ENCODE measurements at places on chromosomes 16 and 17.

DNA sequence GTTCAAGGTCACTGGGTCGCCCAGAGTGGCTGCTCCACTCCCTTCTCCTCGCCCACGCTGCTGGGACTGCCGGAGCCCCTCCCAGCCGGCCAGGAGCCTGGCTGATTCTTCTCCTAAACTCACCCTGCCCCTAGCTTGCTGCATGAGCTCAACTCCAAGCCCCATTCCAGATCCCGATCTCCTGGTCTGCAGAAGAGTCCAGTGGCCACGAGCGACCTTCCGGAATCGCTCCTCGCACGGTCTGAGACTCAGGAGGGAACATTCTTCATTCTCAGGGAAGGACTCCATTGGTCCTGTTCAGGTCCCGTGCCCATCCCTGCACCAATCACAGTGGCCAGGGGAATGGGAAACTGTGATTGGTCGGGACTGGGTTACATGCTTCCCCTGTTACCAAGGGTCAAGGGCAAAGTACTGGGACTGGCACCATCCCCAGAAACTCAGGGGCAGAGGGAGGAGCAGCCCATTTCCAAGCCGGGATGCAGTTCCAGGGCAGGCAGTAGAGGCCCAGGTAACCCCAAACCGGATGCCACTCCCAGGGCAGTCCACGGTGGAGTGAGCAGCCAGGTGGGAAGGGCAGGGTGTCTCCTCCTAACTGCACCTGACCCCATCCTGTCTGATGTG lies 24.5 kb upstream of the CIBAR2 start:
- no peak for DNase-seq

GRCh38 chr17:2037155-2037554 lies 4.7 kb upstream of the OVCA2 start:
- DNase-seq, result no peak

DNA sequence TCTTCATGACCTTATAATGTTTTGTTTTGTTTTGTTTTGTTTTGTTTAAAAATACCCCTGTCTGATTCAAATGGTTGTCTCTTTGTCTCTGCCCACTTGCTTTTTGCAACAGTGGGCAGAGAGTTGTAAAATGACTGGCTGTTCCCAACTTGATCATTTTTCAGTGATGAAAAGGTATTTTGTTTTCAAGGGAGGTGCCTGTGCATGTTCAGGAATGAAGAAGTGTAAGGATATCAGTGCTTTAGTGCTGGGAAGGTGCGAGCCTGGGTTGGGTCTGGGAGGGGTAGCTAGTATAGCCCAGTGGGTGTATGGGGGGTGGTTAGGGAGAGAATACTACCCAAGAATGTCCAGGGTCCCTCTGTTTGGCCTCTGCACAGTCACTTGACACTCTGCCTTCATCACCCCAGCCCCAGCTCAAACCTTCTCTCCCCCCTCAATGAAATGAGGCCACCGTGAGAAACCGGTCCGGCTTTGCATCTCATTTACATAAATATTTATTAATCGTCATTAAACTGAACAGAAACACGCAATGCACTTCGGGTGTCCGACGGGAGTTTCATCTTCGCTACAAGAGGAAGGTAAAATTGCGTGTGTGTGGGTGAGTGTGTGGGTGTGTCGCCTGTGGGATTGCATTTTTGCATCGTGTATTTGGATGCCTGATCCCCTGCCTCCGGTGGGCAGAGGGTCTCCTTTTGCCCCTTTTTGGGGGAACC lies 4.3 kb downstream of the NEUROD2 start:
- no peak for DNase-seq

DNA sequence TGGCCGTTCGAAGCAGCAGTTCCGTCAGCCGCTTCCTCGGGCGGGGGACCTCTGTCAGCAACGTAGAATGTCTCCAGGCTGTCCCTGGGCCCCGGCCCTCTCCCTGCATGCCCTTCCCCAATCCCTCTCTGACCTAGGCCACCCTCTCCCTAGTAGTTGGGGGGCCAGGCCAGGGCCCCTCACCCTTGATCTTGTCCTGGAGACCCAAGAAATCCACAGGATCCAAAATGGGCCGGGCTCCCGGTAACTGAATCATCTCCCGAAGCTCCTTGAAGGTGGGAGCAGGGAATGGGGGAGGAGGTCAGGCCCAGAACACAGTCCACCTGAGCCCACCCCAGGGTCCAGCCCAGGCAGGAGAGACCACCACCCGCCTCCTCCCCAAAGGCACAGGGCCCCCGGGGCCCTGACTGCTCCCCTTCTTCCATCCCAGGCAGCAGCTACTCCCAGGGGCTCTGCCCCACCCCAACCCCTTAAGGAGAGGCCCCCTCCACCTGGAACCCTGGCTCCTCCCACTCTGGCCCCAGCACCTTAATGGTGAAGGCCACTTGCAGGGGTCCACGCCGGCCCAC lies 4.7 kb upstream of the GRIN2C start:
- no peak for DNase-seq

DNA sequence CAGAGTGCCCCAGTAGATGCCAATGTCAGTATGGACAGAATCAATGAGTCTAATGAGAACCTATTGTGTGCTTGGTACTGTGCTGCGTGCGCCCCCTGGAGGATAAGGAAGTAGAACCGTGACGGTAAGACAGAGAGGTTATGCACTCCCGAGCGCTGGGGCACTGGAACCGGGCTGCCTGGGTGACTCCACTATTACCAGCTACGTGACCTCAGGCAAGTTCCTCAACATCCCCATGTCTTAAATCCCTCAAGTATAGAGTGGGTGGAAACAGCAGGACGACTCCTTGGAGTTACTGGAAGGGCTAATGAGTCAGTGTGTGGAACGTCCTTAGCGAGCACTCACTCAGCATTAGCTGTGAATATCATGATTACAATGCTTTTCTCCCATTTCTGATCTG lies 16.2 kb downstream of the CHST4 start:
- DNase-seq, result peak; percentile 71

DNA sequence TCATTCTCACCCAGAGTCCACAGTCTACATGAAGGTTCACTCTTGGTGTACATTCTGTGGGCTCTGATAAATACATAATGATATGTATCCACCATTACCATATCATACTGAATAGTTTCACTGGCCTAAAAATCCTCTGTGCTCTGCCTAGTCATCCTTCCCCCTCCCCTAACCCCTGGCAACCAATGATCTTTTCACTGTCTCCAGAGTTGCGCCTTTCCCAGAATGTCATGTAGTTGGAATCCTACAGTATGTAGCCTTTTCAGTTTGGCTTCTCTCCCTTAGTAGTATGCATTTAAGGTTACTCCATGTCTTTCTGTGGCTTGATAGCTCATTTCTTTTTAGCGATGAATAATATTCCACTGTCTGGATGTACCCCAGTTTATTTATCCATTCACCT lies 101.3 kb downstream of the NOG start:
- no peak for DNase-seq

- no peak for DNase-seq
Observed at GRCh38 chr16:15952265-15952711, 2.9 kb downstream of the ABCC1 start.

GRCh38 chr16:81921085-81921814 lies 90.0 kb downstream of the SDR42E1 start:
- no peak for DNase-seq

DNA sequence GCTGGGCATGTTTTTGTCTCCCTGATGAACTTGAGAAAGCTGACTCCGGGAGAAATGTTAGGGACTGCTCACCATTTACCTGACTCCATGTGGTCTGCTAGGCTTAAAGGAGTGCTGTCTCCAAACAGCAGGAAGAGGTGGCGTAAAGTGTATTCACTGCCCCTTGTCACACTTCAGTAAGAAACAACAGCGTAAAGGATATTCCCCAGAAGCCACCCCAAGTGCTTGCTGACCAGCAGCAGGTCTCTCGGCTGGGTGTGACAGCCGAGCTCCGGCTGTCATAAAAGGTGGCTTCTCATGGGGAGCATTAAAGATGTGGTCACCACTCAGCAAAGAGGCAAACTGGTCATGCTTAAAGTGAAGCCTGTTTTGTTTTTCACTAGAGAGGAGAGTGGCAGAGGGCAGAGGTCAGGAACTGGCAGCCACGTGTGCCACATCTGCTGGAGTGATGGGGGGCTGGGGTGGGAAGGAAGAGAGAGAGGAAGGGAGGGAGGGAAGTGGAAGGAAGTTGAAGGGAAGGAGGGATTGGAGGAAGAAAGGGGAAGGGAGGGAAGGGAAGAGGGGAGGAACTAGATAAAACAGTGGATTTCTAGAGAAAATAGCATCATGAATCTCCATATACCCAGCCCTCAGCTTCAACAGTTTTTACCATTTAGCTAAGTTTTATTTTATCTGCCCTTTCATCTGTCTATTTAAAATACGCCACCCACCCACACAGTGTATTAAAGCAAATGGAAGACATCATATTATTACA lies 119.3 kb downstream of the CLEC16A start:
- no peak for DNase-seq

- DNase-seq, result peak; percentile 31
Observed at GRCh38 chr16:50448522-50448921, 79.7 kb upstream of the BRD7 start.

DNA sequence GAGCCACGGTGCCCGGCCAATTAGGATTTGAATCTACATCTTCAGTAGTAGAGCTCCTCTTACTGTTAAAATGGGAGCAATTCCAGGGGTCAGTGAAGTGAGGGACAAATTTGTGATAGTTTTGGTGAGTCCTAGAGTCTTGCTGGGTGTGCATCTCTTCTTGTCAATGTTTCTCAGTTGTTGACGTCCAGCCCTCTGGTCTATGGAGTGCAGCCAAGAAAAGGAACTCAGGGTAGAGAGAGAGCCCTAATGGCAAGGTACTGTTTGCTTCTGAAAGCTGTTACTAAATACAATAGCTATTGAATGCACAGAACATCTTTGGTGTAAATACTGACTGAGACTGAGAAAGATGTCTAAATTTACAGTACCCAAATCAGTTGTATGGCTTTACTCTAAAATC lies 282.5 kb upstream of the SALL1 start:
- no peak for DNase-seq

DNA sequence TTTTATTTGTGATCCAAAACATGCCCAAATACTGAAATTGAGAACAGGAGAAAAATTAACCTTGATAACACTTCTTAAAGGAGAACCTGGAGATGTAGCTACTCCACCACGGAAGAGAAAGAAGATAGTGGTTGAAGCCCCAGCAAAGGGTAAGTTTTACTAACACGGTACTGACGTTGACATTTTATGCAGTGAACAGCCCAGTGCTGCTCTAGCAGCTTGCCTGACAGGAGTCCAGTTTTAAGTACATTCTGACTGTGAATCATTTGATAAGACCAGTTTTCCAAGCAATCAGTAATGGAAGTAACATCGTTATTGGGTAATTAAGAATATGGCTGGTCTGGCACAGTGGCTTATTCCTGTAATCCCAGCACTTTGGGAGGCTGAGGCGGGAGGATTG lies 6.5 kb downstream of the ORC6 start:
- DNase-seq, result no peak

GRCh38 chr16:57497121-57497520 lies 10.8 kb upstream of the DOK4 start:
- DNase-seq, result peak; percentile 16

DNA sequence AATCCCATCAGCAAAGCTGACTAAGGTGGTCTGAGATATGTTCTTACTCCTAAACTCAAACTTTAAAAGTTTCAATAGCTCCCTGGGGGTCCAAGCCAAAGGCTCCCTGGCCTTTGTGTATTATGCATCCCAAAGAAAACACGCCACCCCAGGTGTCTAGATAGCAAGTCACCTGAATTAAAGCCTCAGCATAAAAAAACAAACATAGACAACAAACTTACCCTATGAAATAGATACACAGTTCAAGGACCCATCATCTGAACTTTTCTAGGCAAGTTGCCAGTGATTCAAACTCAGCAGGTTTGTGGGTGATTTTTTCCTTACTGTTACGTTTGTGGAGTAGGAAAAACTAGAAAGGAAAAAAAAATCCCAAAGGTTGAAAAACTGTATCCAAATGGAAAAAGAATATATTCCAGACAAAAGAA lies 12.5 kb downstream of the CMTM3 start:
- no peak for DNase-seq

DNA sequence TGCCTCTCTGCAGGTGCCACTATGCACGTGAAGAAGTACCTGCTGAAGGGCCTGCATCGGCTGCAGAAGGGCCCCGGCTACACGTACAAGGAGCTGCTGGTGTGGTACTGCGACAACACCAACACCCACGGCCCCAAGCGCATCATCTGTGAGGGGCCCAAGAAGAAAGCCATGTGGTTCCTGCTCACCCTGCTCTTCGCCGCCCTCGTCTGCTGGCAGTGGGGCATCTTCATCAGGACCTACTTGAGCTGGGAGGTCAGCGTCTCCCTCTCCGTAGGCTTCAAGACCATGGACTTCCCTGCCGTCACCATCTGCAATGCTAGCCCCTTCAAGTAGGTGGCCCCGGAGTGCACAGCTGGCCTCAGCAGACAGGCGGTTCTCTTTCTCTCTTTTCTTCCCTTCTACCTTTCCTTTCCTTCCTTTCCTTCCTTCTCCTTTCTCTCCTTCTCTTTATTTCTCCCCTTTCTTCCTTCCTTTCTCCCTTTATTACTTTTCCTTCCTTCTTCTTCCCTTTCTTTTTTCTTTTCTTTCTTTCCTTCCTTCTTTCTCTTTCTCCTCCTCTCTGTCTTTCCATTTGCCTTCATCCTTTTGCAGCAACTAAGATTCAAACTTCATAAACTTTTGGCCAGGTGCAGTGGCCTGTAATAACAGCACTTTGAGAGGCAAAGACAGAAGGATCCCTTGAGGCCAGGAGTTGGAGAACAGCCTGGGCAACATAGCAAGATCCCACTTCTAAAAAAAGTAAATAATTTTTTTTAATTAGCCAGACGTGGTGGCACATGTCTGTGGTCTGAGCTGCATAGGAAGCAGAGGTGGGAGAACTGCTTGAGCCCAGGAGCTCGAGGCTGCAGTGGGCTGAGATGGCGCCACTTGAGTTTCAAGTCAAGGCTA lies 46.7 kb downstream of the SCNN1B start:
- no peak for DNase-seq

DNA sequence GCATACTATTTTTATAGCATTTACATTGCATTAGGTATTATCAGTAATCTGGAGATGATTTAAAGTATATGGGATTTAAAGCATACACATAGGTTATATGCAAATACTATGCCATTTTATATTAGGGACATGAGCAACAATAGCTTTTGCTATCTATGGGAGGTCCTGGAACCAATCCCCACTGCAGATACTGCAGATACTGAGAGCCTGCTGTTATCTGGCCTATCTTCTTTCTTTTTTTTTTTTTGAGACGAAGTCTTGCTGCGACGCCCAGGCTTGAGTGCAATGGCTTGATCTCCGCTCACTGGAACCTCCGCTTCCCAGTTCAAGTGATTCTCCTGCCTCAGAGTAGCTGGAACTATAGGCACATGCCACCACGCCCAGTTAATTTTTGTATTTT lies 37.4 kb downstream of the STH start:
- DNase-seq, result no peak

DNA sequence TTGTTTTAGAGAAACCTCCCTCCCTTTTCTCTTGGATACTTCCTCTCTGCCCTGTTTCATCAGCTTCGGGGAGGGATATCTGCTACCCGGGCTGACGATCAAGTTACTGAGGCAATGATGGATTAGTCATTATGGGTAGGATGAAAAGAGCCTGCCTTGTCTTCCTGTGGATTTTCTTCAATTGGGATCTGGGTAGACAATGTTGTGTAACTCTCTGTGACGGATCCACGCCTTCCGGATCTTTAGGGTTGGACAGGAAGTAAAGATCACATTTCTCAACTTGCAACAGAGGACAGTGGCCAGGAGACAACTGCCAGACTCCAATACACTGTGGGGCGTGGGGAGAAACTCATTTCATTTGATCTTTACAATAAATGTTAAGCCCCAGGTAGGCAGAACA lies 11.3 kb upstream of the CHST6 start:
- DNase-seq, result no peak

GRCh38 chr17:45908460-45908859 lies 14.1 kb downstream of the MAPT start:
- DNase-seq, result no peak

All from BE2C (cell line).